ENCODE measurements at places on chromosomes 4 and X.

- peak; percentile 28 for DNase-seq
Measured at GRCh38 chr4:7427831-7428260, 6.9 kb downstream of the PSAPL1 start.

- DNase-seq, result no peak
Measured at GRCh38 chrX:63686878-63687714, 97.9 kb downstream of the ARHGEF9 start.

GRCh38 chrX:56800801-56801200, 71.8 kb downstream of the NBDY start:
- no peak for DNase-seq

GRCh38 chrX:12974305-12974795, 560 bp upstream of the TMSB4X start:
- DNase-seq, result peak; percentile 72

DNA sequence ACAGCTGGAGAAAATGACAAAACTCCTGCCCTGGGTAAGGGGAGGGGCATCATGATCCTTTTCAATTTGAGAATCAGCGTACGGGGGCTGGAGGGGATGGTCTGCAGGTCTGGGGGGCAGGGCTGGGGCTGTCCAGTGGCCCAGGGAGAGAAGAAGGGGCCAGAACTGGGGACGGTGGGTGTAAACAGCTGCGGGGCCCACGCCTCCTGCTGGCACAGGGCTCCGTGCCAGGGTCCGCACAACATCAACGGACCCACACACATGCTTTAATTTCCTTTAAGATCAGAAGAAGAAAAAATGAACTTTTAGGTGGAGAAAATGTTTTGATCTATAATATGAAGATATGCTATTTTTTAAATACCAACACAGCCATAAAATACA, 52.1 kb downstream of the PSAPL1 start:
- no peak for DNase-seq

- no peak for DNase-seq
Measured at GRCh38 chrX:34716302-34716701, 59.2 kb upstream of the TMEM47 start.

DNA sequence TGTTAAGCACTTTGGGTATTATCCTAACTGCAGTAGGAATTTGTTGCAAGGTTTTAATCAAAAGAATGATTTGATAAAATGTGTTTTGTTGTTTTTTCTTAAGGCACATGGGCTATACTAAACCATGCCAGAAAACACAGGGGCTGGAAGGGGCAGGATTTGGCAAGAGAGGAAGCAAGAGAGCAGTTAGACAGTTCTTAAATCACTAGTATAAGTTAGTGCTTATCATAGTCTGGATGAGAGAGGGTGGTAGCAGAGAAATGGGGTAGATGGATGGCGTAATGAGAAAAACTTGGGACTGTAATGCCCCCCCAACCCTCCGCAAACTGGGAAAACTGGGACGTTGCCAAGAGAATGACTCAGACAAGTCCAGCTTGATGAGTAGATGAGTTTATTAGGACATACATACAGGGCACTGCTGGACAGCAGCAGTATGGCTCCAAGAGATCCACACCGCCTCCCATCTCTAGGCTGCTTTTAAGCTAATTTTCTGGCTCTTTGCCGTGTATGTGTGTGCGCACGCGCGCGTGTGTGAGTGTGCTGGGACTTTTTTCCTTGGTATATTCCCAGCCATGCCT, 151.5 kb downstream of the PDLIM5 start:
- DNase-seq, result no peak

DNA sequence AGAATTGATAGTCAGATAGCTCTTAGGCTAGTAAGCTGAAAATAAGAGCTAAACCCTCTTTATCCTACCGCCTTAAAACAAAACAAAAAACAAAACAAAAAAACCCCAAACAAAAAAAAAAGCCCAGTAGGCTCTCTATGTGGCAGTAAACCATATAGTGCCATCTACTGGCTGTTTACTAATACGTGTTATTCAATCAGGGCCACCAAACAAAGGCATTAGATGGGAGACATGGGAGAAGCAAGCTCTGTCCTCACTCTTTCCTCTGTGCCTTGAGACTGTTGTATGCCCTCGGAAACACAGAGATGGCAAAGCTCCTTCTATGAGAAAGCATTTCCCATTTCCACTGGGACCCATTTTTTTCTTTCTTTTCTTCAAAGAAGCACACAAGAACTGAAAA, 148.8 kb upstream of the MID1 start:
- no peak for DNase-seq

GRCh38 chr4:170047771-170048354, 21.7 kb upstream of the MFAP3L start:
- peak; percentile 60 for DNase-seq
